Stimulated activated CD4-positive, alpha-beta T cell treated with anti-CD3 and anti-CD28 coated beads, Interleukin-2, amount 100 ng/mL, for 48 hours (primary cell): ENCODE measurements at places on chromosomes 11 and 22.

- no peak for DNase-seq
These were observed 707.9 kb upstream of the ANO5 start for GRCh38 chr11:21485006-21485405.

GRCh38 chr11:429391-429790 is 12.4 kb downstream of the ANO9 start:
- no peak for DNase-seq

DNA sequence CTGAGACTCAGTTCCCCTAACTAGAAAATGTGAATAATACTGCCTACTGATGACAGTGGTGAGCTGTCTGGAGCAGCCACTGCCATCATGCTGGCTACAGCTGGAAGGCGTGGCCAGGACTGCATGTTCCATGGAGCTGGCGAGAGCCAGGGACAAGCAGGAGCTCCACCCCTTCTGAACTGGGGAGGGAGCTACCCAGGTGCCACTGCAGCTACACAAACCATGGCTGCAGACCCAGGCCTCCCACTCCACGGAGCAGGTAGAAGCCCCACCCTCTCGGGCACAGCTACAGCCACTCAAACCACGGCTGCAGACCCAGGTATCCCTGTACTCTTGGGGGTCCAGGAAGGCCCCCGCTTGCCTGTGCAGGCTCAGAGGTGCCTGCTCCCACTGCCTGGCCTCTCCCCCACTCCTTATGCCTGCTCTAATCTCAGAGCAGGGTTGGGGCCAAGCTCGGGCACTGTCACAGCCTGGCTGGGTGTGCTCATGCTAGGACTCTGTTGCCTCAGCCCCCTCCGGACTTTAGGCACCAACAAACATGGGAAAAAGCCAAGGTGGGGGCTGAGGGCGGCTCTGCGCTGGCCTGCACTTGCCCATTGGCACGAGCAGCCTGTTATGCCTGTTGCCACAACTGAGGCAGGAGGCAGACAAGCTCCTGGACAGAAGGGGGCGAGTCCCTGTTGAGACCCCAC is 51.7 kb downstream of the RAB30 start:
- DNase-seq = no peak

DNA sequence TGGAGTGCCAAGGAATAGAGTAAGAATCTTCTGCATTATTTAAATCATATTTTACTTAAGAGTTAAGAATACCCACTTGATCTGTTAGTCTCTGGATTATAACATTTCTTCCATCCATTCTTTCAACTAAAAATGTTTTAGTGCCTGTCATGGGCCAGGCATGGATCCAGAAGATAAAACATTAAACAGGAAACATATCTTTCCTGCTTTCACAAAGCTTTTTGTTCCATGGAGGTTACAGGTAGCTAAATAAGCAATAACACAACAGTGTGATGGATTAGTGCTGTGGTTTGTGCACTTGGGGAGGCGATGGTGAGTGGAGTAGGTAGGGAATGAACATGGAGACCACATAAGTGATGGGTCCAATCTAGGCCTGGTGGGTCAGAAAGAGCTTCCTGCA is 258.5 kb downstream of the DDX10 start:
- no peak for DNase-seq

DNA sequence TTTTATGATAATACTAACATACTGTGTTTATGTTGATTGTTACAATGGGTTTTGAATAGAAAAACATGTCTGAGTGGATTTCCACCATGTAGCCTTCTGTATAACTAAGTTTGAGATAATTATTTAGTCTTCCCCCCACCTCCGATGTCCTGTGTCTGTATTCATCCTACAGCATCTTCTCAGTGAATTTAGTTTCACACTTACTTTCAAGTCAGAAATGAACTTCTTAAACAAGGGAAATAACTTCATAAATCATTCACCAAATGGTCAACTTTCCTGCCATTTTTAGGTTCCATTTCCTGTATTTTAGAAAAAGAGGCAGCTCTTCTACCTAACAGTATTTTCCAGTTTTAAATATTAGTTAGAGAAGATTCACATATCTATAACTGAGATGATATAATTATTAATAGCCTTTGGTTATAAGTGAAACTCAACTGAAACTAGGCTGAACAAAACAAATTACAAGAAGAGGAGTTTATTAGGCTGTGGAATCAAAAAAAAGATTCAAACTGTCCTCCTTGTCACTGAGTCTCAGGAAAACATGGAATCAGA is 3.5 kb downstream of the OR51B5 start:
- DNase-seq = no peak

GRCh38 chr22:22194931-22195264 is 49.7 kb upstream of the VPREB1 start:
- no peak for DNase-seq

- DNase-seq = no peak
These were observed 22.4 kb downstream of the MMP10 start for GRCh38 chr11:102757823-102758549.

GRCh38 chr11:73632996-73633395 is 13.4 kb upstream of the PLEKHB1 start:
- no peak for DNase-seq

- DNase-seq = no peak
These were observed 26.1 kb downstream of the MOB2 start for GRCh38 chr11:1460396-1460985.

DNA sequence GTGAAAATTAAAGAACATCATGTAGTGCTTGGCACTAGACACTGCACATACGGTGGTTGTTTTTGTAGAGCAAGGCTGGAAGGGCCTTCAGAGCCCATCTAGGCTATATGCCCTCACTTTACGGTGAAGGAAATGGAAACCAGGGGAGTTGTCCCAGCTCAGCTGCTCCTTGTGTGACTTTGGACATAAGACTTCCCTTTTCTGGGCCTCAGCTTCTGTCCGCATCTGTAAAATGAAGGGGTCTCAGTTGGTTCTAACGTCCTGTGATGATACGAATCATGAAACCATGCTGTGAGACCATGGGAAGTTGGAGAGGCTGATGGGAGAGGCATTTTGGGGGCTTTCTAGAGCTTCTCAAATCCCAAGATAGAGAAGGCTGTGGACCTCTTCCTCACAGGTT is 4.7 kb downstream of the KCNE3 start:
- DNase-seq = no peak

DNA sequence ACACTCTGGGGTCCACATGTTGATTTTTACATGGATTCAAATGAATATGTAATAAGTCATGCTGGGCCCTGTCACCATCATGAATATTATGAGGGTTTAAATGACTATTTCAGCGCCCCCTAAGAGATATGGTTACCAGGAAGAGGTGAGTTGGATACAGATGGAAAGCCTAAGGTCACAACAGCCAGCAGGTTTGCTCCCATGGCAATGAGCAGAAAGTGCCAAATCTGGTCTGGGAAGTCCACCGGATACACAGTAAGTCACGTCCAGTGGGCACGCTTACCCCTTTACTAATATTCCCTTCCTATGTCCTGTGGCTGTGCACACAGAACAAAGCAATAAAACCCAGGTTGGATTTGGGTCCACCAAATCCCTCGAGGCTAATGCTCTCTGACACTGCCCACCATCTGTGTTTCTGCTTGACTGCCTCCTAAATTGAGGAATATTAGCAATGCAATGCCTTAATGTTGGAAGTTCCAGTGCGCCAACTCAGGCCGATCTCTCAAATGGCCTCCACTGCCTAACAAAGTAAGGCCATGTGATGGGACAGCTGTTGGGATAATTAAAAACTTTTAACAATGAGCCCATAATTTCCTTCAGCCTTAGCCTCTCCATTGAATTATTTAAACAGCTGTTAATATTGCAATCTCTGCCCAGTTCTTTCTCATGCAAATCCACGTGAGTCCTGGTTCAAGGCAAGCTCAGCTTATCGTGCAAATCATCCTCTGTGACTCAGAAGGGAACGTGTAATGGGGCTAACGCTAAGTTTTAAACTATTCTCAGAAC is 97.6 kb downstream of the SLC1A2 start:
- DNase-seq = no peak

DNA sequence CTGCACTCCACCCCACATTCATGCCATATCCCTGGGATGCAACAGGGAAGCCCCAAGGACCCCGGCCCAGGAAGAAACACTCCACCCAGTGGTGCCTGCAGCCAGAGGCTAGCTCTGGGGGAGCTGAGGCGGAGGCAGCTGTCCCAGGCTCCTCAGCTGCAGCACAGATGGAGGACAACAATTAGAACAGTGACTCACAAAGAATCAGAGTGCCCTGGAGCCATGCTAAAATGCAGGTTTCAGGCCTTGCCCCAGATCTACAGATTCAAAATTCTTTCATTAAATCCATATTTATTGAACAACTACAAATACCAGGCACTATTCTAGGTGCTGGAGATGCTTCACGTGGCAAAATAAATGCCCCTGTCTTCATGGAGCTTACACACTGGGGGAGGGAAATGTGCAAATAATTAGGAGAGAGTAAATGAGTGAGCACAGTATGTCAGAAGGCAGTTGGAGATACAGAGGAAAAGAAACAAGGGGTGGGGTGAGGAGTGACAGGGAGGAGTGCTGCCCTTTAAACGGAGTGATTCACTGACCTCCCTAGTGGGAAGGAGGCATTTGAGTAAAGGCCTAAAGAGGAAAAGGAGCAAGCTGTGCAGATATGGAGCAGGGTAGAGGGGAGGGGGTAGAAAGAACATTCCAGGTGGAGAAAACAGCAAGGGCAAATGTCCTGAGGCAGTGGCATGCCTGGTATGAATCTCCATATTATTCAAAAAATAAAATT is 73.3 kb upstream of the CSNK2A3 start:
- no peak for DNase-seq

GRCh38 chr11:112017538-112017937 is 7.7 kb upstream of the DLAT start:
- no peak for DNase-seq

GRCh38 chr11:29051935-29052334 is 943.7 kb downstream of the METTL15 start:
- no peak for DNase-seq

GRCh38 chr11:71962428-71963038 is 33.7 kb downstream of the RNF121 start:
- DNase-seq = no peak

DNA sequence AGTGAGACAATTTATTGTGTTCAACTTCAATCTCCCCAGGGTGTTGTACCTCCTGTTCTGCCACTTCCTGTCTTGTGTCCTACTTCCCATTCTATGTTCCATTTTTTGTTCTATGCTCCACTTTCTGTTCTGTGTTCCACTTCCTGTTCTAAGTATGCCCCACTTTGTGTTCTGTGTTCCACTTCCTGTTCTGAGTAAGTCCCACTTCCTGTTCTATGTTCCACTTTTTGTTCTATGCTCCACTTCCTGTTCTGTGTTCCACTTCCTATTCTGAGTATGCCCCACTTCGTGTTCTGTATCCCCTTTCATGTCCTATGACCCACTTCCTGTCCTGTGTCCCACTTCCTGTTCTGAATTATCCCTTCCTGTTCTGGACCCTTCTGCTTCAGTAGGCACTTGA is 732.7 kb downstream of the TBC1D22A start:
- no peak for DNase-seq

- DNase-seq = no peak
These were observed 5.2 kb upstream of the H19 start for GRCh38 chr11:2002807-2003206.

DNA sequence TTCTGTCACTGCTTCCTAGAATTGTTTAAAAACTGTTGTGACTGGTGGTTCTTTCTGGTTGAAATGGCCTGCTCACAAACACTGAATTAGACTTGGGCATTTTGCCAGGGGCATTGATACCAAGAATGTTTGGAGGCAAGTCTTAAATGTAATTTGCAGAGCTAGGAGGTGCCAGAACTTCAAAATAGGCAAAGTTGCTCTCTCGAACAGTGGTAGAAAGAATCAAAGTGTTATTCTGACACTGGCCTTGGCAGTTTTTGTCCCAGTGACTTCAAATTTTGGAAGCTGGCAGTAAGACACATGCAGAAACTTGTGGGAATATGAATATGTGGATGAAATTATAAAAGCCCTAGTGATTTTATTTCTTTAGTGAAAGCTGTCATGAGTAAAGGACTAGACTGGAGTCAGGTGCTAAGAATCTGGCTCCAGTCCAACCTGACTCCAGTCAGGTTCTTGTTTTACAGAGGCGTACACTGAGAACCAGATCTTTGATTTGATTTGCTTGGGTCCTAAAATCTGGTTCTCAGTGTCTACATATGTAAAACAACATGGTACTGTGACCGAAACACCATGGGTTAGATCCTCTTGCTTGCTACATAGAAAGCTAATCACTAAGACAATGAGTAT is 20.9 kb downstream of the SVIP start:
- DNase-seq = no peak

DNA sequence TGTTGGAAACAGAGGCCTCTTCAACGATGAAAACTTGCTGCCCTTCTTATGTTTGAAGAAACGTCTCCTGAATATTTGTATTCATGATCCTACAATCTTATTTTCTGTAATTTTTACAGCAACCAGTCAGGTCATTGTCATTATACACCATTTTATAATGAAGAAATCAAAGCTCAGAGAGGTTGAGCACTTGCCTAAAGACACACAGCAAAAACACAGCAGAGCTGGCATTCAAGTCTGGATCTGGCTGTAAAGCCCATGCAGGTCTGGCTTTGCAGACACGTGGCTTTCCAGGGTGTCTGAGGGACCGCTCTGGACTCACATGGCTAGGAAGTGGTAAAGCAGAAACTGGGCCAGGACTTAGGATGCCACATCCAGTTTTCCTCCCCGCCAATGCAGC is 15.8 kb upstream of the ALX4 start:
- DNase-seq = no peak

- DNase-seq = no peak
These were observed 81.7 kb upstream of the NARS2 start for GRCh38 chr11:78656327-78656726.

GRCh38 chr22:48615171-48616008 is 1212.3 kb downstream of the BRD1 start:
- no peak for DNase-seq
